ENCODE measurements at places on chromosomes 5 and 9. TPM values are rescaled to one million over a fixed set of nuclear protein-coding genes. Genes with fewer than 3 reads are reported as not detected.

MYMK gene
- not detected for total RNA-seq

ORM2 gene
- total RNA-seq: 2.9 TPM

CDC20B gene
- total RNA-seq: not detected

SLC6A18 gene
- total RNA-seq: not detected

GABBR2 gene
- not detected for total RNA-seq

NIPAL4 gene
- under 0.01 TPM for total RNA-seq

LEAP2 gene
- 0.80 TPM for total RNA-seq

SHISAL2B gene
- not detected for total RNA-seq

MGAT4B gene
- total RNA-seq: 54.6 TPM

- no peak overlapping the region for H3K4me3 ChIP-seq
- no peaks in the 10 kb centered on the region for H3K27me3 ChIP-seq
- H3K36me3 ChIP-seq: no peaks in the 10 kb centered on the region
- H3K27ac ChIP-seq: no peak overlapping the region
- H3K4me1 ChIP-seq: no peaks in the 10 kb centered on the region
Observed at GRCh38 chr9:27086818-27087680, 22.0 kb upstream of the TEK start.

DNA sequence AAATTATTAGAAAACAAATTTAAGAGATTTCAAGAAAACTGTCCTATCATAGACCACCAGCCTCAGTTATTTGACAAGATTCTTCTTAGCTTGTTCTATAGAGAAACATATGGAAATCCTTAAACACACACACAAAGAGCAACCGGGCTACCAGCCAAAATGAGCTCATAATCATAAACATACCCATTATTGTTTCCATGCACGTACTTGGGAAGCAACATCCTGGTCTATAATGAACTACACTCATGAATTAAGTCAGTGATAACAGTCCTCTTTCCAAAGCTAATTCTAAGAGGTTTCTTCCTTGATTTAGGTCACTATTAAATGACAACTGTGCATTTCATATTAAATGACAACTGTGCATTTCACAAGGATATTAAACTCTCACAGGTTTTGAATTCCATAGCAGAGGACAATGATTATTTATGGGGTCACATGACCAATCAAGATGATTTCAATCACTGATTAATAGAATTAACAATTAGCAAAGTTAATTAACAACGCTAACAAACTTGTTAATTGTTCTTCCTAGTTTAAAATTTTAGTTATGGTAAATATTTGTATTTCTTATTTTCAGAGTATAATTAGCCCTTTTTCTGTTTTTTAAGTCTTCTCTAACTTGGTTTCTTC lies 77.0 kb downstream of the OXCT1 start:
- DNase-seq: no peak
- H3K27me3 ChIP-seq: no peaks in the 10 kb centered on the region
- no peaks in the 10 kb centered on the region for H3K36me3 ChIP-seq
- no peak overlapping the region for H3K4me3 ChIP-seq
- no peak overlapping the region for H3K27ac ChIP-seq
- H3K4me1 ChIP-seq: no peaks in the 10 kb centered on the region

- no peaks in the 10 kb centered on the region for H3K27me3 ChIP-seq
- H3K27ac ChIP-seq: no peak overlapping the region
- H3K4me3 ChIP-seq: no peak overlapping the region
- H3K4me1 ChIP-seq: no peaks in the 10 kb centered on the region
Observed at GRCh38 chr5:66223637-66224036, 79.5 kb downstream of the SREK1 start.

- DNase-seq: no peak
- H3K4me1 ChIP-seq: no peaks in the 10 kb centered on the region
- no peak overlapping the region for H3K27ac ChIP-seq
- H3K4me3 ChIP-seq: no peak overlapping the region
- H3K27me3 ChIP-seq: no peaks in the 10 kb centered on the region
Observed at GRCh38 chr5:78776637-78777036, 128.1 kb upstream of the LHFPL2 start.

- no peaks in the 10 kb centered on the region for H3K27me3 ChIP-seq
- peaks cover 7% of the 10 kb centered on the region for H3K36me3 ChIP-seq
- H3K4me3 ChIP-seq: no peak overlapping the region
- no peaks in the 10 kb centered on the region for H3K4me1 ChIP-seq
- no peak for DNase-seq
- no peak overlapping the region for H3K27ac ChIP-seq
Observed at GRCh38 chr9:33942471-33943083, 106.1 kb downstream of the UBAP2 start.

GRCh38 chr9:120916588-120916987 lies 10.0 kb downstream of the TRAF1 start:
- H3K4me1 ChIP-seq: peaks cover 3% of the 10 kb centered on the region
- H3K27ac ChIP-seq: peak overlapping the region; percentile 75
- no peaks in the 10 kb centered on the region for H3K27me3 ChIP-seq
- peak; percentile 86 for DNase-seq

- H3K27me3 ChIP-seq: no peaks in the 10 kb centered on the region
- no peak overlapping the region for H3K4me3 ChIP-seq
- no peak overlapping the region for H3K27ac ChIP-seq
- no peaks in the 10 kb centered on the region for H3K36me3 ChIP-seq
Observed at GRCh38 chr5:172421-172820, 18.9 kb upstream of the LRRC14B start.

GRCh38 chr9:13962006-13962405 lies 351.9 kb downstream of the NFIB start:
- no peaks in the 10 kb centered on the region for H3K4me1 ChIP-seq
- H3K36me3 ChIP-seq: no peaks in the 10 kb centered on the region
- no peaks in the 10 kb centered on the region for H3K27me3 ChIP-seq
- no peak overlapping the region for H3K27ac ChIP-seq
- H3K4me3 ChIP-seq: no peak overlapping the region

DNA sequence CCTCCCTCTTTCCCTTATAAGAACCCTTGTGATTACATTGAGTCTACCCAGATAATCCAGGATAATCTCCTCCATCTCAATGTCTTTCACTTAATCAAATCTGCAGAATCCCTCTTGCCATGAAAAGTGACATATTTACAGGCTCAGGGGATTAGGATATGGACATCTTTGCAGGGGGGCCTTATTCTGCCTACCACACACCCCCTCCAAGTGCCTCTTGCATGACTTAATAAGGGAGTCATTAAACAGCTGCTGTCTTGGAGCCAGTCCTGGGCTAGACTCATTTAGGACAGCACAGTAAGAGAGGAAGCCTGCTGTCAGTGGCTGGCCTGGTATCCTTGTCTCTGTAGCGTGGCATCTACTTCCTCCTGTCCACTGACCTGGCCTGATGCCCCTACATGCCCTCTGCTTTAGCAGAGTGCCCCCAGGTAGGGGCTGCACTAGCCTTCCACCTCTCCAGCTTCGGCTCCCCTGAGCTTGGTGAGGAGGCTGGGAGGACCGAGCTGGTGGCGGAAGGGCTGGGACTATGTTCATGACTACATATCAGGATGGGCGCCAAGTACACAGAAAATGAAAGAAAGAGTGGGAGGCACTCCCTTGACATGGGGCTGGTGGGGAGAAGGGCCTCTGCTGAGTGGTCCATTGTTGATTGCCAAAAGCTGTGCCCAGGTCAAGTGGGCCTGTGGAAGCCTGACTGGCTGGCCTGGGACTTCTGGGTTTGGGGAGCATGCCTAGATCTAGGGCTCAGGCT lies 17.2 kb downstream of the ENHO start:
- no peak overlapping the region for H3K4me3 ChIP-seq
- DNase-seq: no peak
- no peak overlapping the region for H3K27ac ChIP-seq
- peaks cover 4% of the 10 kb centered on the region for H3K4me1 ChIP-seq
- H3K27me3 ChIP-seq: no peaks in the 10 kb centered on the region

GRCh38 chr5:102737805-102738469 lies 17.2 kb upstream of the PAM start:
- H3K27ac ChIP-seq: no peak overlapping the region
- H3K4me1 ChIP-seq: no peaks in the 10 kb centered on the region
- no peak for DNase-seq
- no peaks in the 10 kb centered on the region for H3K27me3 ChIP-seq

DNA sequence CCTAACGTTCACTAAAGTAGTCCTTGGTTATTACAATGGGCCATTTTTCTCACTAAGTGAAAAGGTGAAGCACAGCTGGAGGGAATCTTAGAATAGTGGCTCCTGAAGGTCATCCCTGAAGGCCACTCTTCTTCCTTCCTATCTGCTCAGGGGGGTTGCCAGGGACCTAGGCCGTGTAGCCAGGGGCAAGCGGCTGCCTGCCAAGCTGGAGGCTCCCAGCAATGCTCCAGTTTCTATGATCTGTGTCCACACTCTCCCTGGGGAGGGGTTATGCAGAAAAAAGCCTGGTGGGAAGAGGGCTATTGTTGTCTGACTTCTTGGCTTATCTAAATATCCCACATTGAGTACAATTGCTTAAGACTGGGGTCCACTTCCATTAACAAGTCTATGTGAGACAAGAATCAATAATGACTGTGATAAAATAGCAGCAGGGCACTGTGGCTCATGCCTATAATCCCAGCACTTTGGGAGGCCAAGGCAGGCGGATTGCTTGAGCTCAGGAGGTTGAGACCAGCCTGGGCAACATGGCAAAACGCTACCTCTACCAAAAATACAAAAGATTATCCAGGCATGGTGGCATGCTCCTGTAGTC lies 3.8 kb downstream of the NMRK1 start:
- H3K4me3 ChIP-seq: no peak overlapping the region
- DNase-seq: no peak
- no peaks in the 10 kb centered on the region for H3K27me3 ChIP-seq
- no peaks in the 10 kb centered on the region for H3K36me3 ChIP-seq
- no peaks in the 10 kb centered on the region for H3K4me1 ChIP-seq

- H3K4me3 ChIP-seq: no peak overlapping the region
- H3K27me3 ChIP-seq: no peaks in the 10 kb centered on the region
- H3K4me1 ChIP-seq: no peaks in the 10 kb centered on the region
- DNase-seq: no peak
- H3K27ac ChIP-seq: no peak overlapping the region
- no peaks in the 10 kb centered on the region for H3K36me3 ChIP-seq
Observed at GRCh38 chr5:27377626-27378025, 339.2 kb upstream of the CDH9 start.

GRCh38 chr5:153753645-153754432 lies 263.4 kb downstream of the GRIA1 start:
- H3K27ac ChIP-seq: no peak overlapping the region
- no peaks in the 10 kb centered on the region for H3K36me3 ChIP-seq
- no peak overlapping the region for H3K4me3 ChIP-seq
- no peaks in the 10 kb centered on the region for H3K4me1 ChIP-seq
- no peaks in the 10 kb centered on the region for H3K27me3 ChIP-seq

DNA sequence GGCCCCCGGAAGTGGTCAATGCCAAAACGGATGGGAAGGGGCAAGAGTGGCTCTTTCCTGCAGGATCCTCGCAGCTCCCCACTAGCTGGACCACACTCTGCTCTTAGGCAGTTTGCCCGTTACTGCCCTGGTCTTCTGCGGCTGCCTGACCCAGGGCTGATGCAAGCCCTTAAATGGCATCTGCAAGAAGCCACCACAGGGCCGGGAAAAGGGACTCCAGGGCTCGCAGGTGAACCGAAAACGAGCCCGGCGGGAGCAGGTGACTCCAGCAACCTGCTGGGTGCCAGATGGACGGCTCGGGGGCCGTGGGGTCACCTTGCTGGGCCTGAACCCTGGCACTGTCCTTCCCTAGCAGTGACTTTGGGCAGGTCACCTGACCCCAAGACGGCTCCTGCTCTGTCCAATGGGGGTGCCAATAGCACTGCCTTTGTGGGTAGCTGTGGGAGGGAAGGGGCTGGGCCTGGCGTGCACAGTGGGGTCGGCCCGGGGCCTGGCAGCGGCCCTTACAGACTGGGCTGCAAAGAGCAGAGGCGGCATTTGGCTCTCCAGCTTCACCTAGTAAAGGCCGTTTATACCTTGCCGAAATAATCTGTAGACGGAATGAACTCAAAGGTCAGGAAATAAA lies 1.3 kb downstream of the TMEM250 start:
- H3K4me1 ChIP-seq: peaks cover 9% of the 10 kb centered on the region
- no peaks in the 10 kb centered on the region for H3K36me3 ChIP-seq
- peak overlapping the region; percentile 97 for H3K27ac ChIP-seq
- H3K27me3 ChIP-seq: no peaks in the 10 kb centered on the region
- DNase-seq: no peak
- H3K4me3 ChIP-seq: peak overlapping the region; percentile 86

GRCh38 chr5:146902471-146902870 lies 23.9 kb upstream of the PPP2R2B start:
- no peaks in the 10 kb centered on the region for H3K27me3 ChIP-seq
- no peaks in the 10 kb centered on the region for H3K36me3 ChIP-seq
- no peak overlapping the region for H3K4me3 ChIP-seq
- DNase-seq: no peak
- no peaks in the 10 kb centered on the region for H3K4me1 ChIP-seq
- H3K27ac ChIP-seq: no peak overlapping the region

- no peaks in the 10 kb centered on the region for H3K4me1 ChIP-seq
- H3K36me3 ChIP-seq: no peaks in the 10 kb centered on the region
- no peak overlapping the region for H3K27ac ChIP-seq
- H3K4me3 ChIP-seq: peak overlapping the region; percentile 96
- H3K27me3 ChIP-seq: no peaks in the 10 kb centered on the region
Observed at GRCh38 chr5:65928322-65928752, 2.0 kb downstream of the ERBIN start.

DNA sequence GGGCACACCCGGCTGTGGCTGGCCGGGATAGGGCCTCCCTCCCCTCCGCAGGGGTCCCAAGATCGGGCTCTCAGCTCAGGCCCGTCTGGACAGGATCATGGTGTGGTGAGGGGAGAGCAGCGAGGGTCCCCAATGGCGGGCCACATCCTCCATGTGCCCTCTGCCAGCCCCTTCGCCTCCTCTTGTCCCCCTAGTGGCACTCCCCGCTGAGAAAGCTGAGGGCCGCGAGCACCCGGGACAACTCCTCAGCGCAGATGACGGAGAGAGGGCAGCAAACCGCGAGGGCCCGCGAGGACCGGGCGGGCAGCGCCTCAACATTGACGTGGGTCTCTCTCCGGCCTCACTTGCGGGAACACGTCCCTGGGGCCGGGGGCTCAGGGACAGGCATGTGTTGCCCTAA lies 24.6 kb downstream of the NKD2 start:
- H3K4me1 ChIP-seq: no peaks in the 10 kb centered on the region
- no peak overlapping the region for H3K27ac ChIP-seq
- H3K27me3 ChIP-seq: no peaks in the 10 kb centered on the region
- no peak overlapping the region for H3K4me3 ChIP-seq
- H3K36me3 ChIP-seq: no peaks in the 10 kb centered on the region

GRCh38 chr9:13642646-13643045 lies 363.2 kb upstream of the MPDZ start:
- DNase-seq: no peak
- H3K4me3 ChIP-seq: no peak overlapping the region
- H3K36me3 ChIP-seq: no peaks in the 10 kb centered on the region
- no peak overlapping the region for H3K27ac ChIP-seq
- H3K4me1 ChIP-seq: no peaks in the 10 kb centered on the region

DNA sequence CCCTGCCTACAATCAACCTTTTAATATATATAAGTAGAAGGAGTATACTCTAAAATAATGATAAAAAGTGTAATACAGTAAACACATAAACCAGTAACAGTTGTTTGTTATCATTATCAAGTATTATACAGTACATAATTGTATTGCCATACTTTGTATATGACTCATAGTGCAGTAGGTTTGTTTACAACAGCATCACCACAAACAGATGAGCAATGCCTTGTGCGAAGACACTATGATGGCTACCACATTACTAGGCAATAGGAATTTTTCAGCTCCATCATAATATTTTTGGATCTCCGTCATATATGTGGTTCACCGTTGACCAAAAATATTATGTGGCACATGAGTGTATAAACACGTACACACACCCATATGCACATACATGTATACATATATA lies 69.7 kb upstream of the APC start:
- H3K4me1 ChIP-seq: no peaks in the 10 kb centered on the region
- H3K27ac ChIP-seq: no peak overlapping the region
- H3K36me3 ChIP-seq: no peaks in the 10 kb centered on the region
- no peaks in the 10 kb centered on the region for H3K27me3 ChIP-seq
- no peak for DNase-seq

- no peak overlapping the region for H3K4me3 ChIP-seq
- H3K4me1 ChIP-seq: no peaks in the 10 kb centered on the region
- H3K27ac ChIP-seq: no peak overlapping the region
- DNase-seq: no peak
Observed at GRCh38 chr5:61549530-61549929, 217.5 kb downstream of the ZSWIM6 start.

Data from breast epithelium (tissue), 4 donors.